ENCODE measurements at places on chromosomes 5 and 9. TPM values are rescaled to one million over a fixed set of nuclear protein-coding genes. Genes with fewer than 3 reads are reported as not detected.
A peak's percentile ranks its signal among the peaks of the same experiment; 100 is the strongest.

DNA sequence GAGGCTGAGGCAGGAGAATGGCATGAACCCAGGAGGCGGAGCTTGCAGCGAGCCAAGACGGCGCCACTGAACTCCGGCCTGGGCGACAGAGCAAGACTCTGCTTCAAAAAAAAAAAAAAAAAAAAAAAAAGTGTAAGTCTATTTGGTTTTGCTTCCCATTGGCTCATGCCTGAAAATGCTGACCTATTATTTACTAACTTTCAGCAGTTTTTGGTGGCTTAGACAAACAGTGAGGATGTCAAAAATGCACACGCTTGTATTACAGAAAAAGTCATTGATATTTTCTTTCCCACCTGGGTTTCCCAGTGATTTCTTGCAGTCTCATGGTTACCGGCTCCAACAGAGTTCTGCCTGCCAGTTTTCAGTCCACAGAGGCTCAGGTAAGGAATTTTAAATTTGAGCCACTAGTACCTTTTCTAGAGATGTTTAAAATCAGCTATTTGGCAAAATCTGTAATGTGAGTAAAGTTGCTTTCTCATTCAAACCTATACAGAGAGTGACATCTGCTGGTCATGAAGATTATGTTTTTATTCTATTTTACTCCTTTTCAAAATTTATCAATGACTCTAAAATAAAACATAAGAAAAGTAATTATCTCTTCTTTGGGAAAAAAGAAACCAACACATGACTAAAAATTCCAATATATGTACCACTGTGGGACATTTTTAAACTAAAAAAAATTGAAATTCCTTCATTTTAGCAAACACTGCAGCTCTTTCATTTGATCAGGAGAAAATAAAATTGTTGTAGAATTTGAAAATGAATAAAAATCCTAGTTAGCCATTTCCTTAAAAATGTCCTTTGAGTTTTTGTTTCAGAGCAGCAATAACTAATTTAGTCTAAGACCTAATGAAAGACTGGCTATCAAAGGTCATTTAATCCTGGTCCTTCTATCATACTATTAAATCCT lies 8.8 kb downstream of the FAM200C start:
- no peak for DNase-seq
- no peak overlapping the region for H3K4me3 ChIP-seq
- no peak overlapping the region for H3K27ac ChIP-seq
- H3K36me3 ChIP-seq = no peaks in the 10 kb centered on the region
- H3K27me3 ChIP-seq = peaks cover 6% of the 10 kb centered on the region

GRCh38 chr5:92552206-92553160 lies 1028.5 kb downstream of the NR2F1-AS1 start:
- H3K4me1 ChIP-seq = no peaks in the 10 kb centered on the region
- no peaks in the 10 kb centered on the region for H3K27me3 ChIP-seq
- no peaks in the 10 kb centered on the region for H3K36me3 ChIP-seq
- no peak overlapping the region for H3K27ac ChIP-seq
- no peak for DNase-seq
- H3K4me3 ChIP-seq = no peak overlapping the region

DNA sequence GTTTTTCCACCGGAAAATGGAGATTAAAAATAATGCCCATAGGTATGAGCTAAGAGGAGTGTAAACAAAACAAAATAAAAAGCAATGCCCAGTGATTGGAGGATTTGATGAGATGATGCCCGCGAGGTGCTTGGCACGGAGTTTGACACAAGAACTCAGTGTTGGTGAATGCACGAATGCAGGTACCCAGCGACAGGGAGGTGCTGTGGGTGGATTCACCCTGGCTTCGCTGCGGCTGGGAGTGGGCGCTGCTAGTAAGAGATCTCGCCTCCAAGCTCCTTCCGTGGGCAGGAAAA lies 526 bp upstream of the STXBP1 start:
- no peak for DNase-seq
- H3K27ac ChIP-seq = peak overlapping the region; percentile 58

GRCh38 chr9:70563431-70564204 lies 149.2 kb upstream of the KLF9 start:
- no peaks in the 10 kb centered on the region for H3K27me3 ChIP-seq
- peak; percentile 76 for DNase-seq
- H3K4me3 ChIP-seq = peak overlapping the region; percentile 54
- H3K27ac ChIP-seq = peak overlapping the region; percentile 100

DNA sequence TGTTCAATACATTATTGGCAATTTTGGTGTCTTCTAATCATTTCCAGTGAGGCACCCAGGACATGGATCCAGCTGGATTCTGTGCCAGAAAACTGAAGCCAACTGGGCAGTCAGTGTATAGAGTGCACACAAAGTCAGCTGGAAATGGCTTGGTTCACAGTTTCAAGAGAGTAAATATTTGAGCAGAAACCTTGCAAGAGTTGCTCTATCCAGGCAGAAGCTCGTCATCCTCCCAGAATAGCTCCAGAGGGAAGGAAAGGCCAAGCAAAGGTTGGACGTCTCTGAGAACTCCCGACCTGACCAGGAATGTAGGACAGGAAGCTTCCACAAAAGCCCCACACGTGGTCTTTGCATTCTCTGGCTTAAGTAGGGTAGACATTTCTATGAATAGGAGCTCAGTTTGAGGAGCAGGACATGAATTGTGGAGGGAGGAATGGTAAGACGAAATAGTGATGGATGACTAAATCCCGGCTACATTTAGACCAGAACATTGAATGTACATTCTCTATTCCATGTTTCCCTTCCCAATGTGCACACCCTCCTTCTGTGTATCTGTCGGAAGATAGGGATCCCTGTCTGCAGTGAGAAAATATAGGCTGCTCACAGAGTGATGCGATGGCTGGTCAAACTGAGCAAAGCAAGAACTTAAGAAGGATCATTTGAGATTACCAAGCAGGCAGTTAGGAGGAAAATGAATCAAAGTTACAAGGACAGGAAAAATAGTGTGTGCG lies 72.7 kb upstream of the FCN2 start:
- no peak overlapping the region for H3K4me3 ChIP-seq
- DNase-seq = no peak
- no peaks in the 10 kb centered on the region for H3K27me3 ChIP-seq

GRCh38 chr5:19928562-19929421 lies 59.2 kb downstream of the CDH18 start:
- H3K27ac ChIP-seq = no peak overlapping the region
- H3K36me3 ChIP-seq = no peaks in the 10 kb centered on the region
- no peak overlapping the region for H3K4me3 ChIP-seq
- H3K4me1 ChIP-seq = no peaks in the 10 kb centered on the region

DNA sequence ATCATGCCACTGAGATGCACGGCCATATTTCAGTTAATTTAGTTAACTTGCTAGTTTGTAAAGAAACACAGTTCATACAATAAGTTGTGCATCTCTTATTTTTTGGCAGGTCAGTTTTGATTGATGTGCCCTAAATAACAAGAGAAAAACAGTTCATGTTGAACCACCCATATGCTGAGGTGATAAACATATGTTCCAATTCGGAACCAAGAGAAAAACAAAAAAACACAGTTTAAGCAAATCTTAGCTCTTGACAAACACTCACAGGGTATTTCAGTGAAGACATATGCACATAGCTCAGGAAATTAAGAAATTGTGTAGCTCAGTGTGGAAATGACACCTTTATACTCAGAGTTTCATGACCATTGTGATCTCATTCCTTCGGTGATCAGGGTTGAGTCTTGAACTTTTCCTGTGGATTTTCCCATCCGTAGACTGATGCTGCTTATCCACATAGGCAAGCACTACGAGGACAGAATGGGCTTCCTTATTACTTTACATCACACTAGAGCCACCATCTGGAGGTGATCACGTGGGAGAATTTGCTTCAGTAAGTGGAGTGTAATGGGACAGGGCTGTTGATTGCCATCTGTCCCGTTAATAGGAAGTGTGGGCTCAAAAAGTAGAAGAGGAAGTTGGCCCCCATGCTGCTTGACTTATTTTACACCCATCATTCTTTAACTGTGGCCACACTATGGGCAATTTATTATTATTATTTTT lies 773.0 kb downstream of the MTRR start:
- no peaks in the 10 kb centered on the region for H3K27me3 ChIP-seq
- H3K4me3 ChIP-seq = no peak overlapping the region
- H3K27ac ChIP-seq = no peak overlapping the region
- no peaks in the 10 kb centered on the region for H3K4me1 ChIP-seq
- no peak for DNase-seq

GRCh38 chr9:134130503-134131375 lies 5.1 kb upstream of the WDR5 start:
- no peak overlapping the region for H3K4me3 ChIP-seq
- H3K4me1 ChIP-seq = peaks cover 14% of the 10 kb centered on the region
- no peaks in the 10 kb centered on the region for H3K27me3 ChIP-seq
- no peaks in the 10 kb centered on the region for H3K36me3 ChIP-seq

DNA sequence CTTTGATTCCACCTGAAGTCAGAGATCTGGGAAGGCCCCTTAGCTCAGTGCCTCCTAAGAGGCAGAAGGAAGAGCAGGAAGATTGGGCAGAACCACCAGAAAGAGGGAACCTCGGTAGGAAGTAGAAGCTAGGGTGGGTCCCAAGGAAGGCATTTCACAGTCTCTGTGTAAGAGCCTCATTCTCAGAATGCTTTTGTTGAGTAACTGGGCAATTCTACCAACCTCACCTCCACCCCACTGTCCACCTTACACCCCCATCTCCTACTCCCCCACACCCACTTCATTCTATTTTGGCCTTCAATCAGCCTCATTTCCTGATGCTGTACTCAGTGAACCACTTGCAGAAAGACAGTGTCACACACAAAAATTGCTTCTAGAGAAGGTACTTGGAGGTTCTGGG lies 3.5 kb downstream of the HBEGF start:
- peak overlapping the region; percentile 85 for H3K4me3 ChIP-seq
- no peaks in the 10 kb centered on the region for H3K27me3 ChIP-seq
- peaks cover 57% of the 10 kb centered on the region for H3K36me3 ChIP-seq
- H3K27ac ChIP-seq = peak overlapping the region; percentile 98
- H3K4me1 ChIP-seq = peaks cover 79% of the 10 kb centered on the region
- DNase-seq = no peak

GRCh38 chr9:114012126-114012525 lies 66.0 kb downstream of the AMBP start:
- no peak overlapping the region for H3K4me3 ChIP-seq
- no peaks in the 10 kb centered on the region for H3K36me3 ChIP-seq
- H3K4me1 ChIP-seq = no peaks in the 10 kb centered on the region
- DNase-seq = no peak

DNA sequence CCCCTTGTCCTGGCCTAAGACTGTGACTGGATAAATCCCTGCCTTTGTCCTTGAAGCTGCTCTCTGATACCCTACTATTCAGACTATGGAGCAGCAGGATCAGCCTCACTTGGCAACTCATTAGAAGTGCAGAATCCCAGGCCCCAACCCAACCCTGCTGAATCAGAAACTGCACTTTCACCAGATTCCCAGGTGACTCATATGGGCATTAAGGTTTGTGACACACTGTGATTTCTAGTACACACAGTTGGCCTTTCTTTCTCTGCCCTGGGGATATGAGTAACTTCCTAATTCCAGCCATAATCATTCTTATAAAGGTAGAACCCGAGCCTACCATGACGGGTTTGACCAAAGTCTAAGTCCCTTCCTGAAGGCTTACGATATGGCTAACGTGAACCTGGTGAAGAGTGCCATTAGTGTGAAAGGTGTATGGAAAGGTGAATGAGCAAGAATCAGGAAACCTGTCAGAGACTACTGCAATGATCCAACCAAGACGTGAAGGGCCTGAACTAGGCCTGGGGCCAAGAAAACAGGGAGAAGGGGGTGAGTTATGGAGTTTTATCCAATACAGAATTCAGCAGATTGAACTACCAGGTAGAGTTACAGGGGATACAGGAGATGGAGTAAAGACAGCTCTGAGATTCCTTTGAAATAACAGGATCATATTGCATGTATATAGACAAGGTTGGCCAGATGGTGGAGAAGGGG lies 533.0 kb downstream of the BNC2 start:
- H3K27ac ChIP-seq = no peak overlapping the region
- no peaks in the 10 kb centered on the region for H3K27me3 ChIP-seq
- no peak overlapping the region for H3K4me3 ChIP-seq
- H3K36me3 ChIP-seq = no peaks in the 10 kb centered on the region
- no peak for DNase-seq
- no peaks in the 10 kb centered on the region for H3K4me1 ChIP-seq

GRCh38 chr9:32723789-32724325 lies 59.5 kb upstream of the TMEM215 start:
- no peaks in the 10 kb centered on the region for H3K27me3 ChIP-seq
- H3K4me3 ChIP-seq = no peak overlapping the region
- no peak for DNase-seq
- H3K4me1 ChIP-seq = no peaks in the 10 kb centered on the region

- peaks cover 5% of the 10 kb centered on the region for H3K4me1 ChIP-seq
- peaks cover 37% of the 10 kb centered on the region for H3K36me3 ChIP-seq
- no peak for DNase-seq
- H3K27me3 ChIP-seq = no peaks in the 10 kb centered on the region
- H3K4me3 ChIP-seq = no peak overlapping the region
Observed at GRCh38 chr9:83965350-83966208, 14.4 kb downstream of the HNRNPK start.

DNA sequence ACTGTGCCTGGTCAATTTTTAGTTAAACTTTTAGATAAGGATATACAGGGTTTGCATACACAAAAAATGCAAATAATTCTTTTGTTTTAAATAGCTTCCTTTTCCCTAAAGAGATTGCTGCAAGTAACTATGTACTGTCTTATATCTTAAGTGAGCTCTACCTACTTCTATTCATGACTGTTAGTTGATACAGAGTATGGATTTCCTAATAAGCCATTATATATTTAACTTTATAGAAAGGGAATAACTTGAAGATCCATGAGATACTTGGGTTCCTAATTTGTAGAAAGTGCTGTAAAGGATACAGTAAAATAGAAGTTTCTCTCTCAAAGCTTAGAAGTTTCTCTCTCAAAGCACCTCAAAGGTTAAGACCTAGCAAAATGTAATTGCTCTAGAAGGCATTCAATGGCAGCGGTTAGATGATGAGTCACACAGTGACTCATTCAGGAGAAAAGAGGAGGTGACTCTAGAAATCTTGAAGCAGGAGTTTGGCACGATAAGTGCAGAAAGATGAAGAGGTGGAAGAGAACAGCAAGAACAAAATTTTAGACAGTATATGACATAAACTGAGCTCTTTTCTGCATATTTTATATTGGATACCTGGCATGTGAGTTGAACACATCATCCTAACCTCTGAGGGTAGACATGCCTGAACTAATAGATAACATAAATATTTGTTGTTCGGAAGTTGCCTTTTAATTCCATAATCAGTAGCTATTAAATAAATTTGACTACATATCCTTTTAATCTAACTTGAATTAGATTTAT lies 5.5 kb upstream of the DNAJC21 start:
- H3K4me1 ChIP-seq = peaks cover 30% of the 10 kb centered on the region
- peaks cover 39% of the 10 kb centered on the region for H3K36me3 ChIP-seq
- H3K27ac ChIP-seq = peak overlapping the region; percentile 71
- no peaks in the 10 kb centered on the region for H3K27me3 ChIP-seq
- DNase-seq = peak; percentile 43

GRCh38 chr9:21267485-21268346 lies 27.9 kb upstream of the IFNA14 start:
- H3K4me1 ChIP-seq = no peaks in the 10 kb centered on the region
- DNase-seq = no peak
- H3K4me3 ChIP-seq = no peak overlapping the region
- H3K36me3 ChIP-seq = no peaks in the 10 kb centered on the region

GRCh38 chr5:92364986-92365550 lies 982.0 kb upstream of the ARRDC3 start:
- H3K27me3 ChIP-seq = no peaks in the 10 kb centered on the region
- H3K4me3 ChIP-seq = no peak overlapping the region
- no peak for DNase-seq

Gene DYNC2I2
- total RNA-seq = 68.3 TPM

Gene LMNB1
- 326 TPM for total RNA-seq

Gene DDX46
- total RNA-seq = 73.6 TPM

Gene DBH
- not detected for total RNA-seq

Gene SLC25A2
- total RNA-seq = 0.42 TPM

Gene MVB12B
- total RNA-seq = 7.6 TPM

Gene PLPPR1
- not detected for total RNA-seq

Gene SPAAR
- total RNA-seq = not detected

Gene BAAT
- 0.07 TPM for total RNA-seq

Gene LCN10
- not detected for total RNA-seq

Gene PAX5
- 0.10 TPM for total RNA-seq

Gene TRMO
- 31.8 TPM for total RNA-seq
